HuH-7.5 (cell line): ENCODE measurements at places on chromosomes 3 and 15.

DNA sequence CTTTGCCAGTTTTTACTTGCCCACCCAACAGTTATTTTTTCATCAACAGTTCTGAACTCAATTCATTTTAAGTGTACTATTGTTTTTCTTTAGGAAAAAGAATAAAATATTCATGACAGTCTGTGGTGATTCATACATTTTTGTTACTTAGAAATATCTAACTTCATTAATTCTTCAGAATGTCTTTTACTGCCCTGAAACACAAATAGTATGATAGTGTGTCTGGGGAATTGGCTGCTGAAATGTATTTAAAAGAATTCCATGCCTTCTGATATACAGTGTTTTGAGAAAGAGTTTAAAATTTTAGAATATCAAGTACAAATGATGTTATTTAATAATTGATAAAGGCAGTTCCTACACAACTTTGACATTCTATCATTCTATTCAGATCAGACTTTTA is 854.1 kb downstream of the NAALADL2 start:
- DNase-seq: no peak

DNA sequence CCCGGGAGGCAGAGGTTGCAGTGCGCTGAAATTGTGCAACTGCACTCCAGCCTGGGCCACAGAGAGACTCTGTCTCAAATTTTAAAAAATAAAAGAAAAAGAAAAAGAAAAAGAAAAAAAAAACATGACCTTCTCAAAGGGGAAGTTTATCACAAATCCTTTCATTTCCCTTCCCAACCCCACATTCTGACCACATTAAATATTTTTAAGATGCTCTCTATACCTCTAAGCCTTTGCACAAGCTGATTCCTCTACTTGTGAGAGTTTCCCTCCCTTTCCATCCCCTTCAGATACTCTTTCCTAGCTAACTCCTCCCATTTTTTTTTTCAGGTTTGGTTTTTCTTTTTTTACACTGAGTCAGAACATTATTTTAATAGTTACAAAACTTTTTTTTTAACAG is 4.0 kb downstream of the HIGD1A start:
- DNase-seq: no peak

GRCh38 chr3:186842426-186843038 is at the start of gene ADIPOQ:
ADIPOQ (plus strand) TSS chr3:186842710; CDS start chr3:186853059, 10,349 bp downstream.
- DNase-seq: no peak

DNA sequence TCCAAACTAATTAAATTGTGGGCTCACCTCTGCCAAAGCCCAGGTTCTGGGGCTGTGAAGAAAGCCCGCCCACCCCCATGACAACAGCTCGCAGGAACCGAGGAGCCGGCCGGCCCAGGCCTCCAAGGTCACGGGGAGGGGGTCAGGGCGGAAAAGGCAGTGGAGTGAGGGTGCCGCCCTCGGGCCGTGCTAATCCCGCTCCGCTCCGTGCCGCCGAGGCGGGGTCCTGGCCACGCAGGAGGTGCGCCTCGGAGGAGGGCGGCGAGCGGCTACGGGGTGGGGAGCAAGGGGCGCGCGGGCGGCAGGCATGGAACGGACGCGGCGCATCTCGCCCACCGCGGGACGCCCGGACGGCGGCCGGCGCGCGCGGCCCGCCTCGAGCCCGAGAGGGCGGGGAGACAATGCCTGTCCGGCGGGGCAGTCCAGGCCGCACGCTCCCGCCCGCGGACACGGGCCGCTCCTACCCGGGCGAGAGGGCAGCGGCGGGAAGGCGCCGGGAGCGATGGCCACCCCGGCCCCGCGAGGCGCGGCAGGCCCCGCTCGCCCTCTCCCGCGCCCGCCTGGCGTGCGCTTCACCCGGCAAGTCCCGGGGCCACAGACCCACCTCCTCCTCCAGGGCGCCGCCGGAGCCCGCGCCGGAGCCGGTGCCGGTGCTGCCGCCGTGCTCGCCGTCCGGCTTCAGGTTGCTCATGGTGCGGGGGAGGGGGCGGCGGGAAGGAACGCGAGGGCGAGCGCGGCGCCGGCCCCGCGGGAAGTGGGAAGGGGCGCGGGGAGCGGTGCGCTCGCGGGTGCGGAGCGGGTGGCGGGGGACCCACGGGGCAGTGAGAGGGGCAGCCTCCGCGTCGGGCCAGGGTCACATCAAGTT is 528 bp downstream of the RBPMS2 start:
- peak; percentile 33 for DNase-seq

- no peak for DNase-seq
These were observed 411.6 kb downstream of the GBE1 start for GRCh38 chr3:81349816-81350340.

DNA sequence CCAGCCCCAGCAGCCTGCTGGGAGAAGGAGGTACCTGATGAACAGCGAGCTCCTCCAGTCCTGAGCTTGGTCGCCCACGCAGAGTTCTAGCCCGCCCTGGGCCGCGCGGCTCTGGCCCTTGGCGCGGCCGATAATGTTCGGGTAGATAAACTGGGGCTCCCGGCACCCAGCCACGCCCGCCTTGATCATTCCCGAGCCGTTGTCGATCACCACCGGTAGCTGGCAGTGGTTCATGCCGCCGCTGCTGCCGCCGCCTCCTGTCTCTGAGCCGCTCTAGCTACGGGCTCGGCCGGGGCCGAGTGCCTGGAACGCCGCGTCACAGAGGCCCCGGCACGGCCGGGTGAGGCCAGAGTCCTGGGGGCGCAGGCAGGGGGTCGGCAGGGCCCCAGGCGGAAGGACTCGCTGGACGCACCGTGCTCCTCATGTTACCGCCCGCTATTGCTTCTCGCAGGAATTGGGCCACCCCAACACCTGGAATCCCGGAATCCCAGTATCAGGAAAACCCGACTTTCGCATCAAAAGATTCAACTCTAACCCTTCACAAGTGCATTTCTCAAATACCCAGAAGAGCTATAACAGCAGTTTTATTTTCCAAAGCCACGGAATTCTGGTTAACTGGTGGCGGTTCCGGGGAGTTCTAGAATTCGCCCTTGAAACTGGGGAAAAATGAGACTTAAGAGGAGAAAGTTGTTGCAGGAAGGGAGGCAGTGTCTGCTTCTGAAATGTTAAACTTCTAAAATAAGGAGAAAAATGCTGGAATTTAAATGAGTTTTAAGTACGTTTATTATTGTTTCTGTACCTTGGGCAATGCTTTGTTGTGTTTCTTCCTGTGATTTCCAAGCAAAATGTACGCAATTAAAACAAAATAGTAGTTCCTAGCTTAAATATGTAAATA is at the start of gene ACTRT3:
Gene ACTRT3 (minus strand): TSS at position 275 of the 895 bp plus-strand sequence. CDS start 41 bp downstream, at position 234.
- DNase-seq: peak; percentile 83

- no peak for DNase-seq
These were observed 47.0 kb upstream of the SNRPA1 start for GRCh38 chr15:101342056-101342455.

GRCh38 chr3:42647821-42648459 is 5.6 kb upstream of the ZBTB47 start:
- no peak for DNase-seq

DNA sequence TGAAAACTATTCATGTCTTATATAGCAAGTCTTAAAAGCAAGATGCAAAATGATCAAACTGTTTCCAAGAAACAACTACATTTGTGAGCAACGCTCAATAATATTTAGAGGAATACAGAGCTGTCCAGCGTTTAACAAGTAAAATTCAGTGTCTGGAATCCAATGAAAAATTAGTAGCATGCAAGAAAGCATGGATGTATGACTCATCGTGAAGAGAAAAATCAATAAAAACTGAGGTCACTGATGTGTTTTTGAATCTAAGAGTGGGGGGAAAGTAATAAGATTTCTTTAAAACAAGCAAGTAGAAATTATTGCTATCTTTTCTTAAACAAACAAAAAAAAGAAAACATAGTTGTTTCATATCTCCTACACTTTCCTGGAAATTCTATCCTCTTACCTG is 600.3 kb upstream of the GOLIM4 start:
- no peak for DNase-seq

- no peak for DNase-seq
These were observed 618 bp downstream of the PARL start for GRCh38 chr3:183884097-183884426.

DNA sequence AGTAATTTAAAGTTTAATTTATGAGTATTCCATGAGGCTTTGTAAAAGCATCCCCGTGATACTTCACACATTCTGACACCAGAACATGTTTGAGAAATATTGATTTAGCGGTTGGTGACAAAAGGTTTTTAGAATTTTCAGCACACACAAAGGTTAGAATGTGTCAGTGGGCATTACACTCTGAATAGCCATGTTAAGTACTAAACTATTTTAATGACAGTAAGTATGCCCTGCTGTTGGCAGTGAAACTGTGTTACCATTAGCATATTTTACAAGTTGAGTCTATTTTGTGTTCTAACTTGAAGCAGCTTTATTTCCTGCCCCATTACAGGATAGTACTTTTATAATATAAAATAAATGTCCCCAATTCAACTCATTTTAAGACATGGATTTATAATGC is 66.5 kb downstream of the ADAMTSL3 start:
- DNase-seq: no peak

- no peak for DNase-seq
These were observed 133.0 kb upstream of the NECTIN3 start for GRCh38 chr3:110938629-110939028.

DNA sequence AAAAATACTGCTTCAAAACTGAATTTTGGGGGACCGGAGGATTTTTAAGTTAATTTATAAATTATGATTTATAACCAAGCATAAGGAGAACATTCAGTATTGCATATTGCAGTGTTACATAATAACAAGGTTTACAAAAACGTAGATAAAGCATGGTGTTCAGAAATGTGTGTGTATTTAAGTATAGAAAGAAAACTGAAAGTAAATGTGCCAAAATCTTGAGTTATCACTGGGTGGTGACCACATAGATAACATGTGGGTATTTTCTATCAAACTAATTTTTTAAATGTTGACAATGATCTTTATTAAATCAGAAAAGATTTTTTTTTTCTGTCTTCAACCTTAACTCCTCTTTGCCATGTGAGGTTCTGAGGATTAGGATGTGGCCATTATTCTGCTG is 32.6 kb downstream of the EIF2AK4 start:
- DNase-seq: no peak

DNA sequence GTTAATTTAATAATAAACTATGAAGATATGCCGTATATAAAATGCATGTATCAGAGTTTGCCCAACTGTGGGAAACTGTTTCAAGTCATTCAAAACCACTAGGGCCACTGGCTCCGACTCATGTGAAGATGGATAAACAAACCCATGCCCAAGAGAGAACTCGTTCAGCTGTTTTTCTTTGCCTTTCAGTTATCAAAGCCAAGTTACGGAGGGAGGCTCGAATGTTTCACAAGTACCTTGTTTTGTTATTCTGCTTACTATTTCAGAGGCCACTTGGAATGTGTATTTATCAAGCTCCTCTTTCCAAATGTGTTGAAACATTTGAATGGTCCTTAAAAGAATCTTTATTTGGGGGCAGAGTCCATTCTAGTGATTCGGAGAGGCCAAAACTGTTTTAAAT is 82.1 kb downstream of the DUT start:
- DNase-seq: no peak

DNA sequence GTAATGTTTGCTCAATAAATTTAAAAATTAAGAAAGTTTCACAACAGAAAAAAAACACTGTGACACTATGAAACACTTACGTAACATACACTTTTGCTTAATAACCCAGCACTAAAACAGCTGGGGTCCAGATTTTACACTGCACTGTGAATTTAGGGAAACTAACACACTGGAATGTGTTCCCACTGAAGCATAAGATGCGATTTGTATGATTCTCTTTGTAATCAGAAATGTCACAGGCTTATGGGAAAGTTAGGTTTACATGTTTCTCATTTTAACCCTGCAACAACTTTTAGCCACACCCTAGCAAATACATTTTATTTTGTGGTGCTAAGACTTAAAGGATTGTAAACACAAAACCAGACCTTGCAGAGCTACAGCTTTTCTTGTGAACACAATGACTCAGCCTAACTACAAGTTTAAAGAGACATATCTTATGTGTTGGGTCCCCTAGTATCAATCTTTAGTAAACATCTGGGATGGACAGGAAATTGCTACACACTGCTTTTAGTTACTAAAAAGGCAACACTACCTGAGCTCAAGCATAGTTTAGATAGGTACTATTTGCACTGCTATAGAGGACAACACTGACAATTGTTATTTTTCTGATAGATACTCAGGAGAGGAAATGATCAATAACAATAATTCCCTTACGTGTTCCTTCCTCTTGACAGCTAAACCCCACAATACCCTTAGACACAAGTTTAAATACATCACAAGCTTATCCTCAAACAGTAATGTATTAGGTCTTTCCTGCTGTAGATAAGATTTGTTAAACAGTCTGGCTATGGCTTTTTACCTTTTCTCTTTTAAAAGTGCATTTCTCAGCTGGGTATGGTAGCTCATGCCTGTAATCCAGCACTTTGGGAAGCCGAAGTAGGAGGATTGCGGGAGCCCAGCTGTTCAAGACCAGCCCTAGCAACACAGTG is 3.8 kb downstream of the PLD1 start:
- DNase-seq: peak; percentile 77

- no peak for DNase-seq
These were observed 125.7 kb downstream of the TBL1XR1 start for GRCh38 chr3:177071496-177072156.

DNA sequence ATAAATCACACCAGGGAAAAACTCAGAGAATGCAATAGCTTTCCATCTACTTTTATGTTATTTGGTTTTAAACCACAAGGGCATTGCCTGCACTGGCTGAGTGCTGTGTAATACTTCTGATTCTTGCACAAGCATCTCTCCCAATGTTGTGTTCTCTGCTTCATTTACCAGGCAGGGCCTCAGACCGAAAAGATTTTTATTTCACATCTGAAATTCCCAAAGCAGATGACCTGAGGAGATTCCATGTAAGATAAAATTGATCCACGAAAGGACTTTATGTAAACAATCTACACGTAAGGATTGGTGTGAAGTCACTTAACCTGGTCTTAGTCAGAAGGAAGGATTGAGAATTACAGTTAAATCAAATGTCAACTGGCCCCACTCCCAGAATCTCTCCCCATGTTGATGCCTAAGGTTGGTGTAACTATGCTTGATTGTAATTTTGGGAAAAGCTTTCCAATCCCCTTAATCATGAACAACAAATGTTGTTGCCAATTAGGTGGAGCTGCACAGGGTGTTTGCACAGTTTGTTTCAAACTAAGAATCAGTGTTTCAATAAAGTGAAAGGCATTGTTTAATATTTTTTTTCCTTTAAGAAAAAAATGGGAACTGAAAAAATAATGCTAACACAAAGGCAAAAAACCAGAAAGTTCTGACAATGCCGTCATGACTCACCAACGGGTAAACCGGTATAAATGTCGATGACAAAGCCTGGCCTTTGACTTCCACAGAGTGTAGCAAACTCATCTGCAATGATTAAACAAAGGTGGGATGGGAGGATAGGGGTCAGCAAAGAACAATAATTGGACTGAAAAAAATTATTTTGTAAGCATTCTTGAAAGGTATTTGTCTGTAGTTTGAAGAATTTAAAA is 128.6 kb downstream of the DUT start:
- DNase-seq: no peak

GRCh38 chr3:195849322-195850074 is 37.8 kb upstream of the MUC4 start:
- DNase-seq: no peak

DNA sequence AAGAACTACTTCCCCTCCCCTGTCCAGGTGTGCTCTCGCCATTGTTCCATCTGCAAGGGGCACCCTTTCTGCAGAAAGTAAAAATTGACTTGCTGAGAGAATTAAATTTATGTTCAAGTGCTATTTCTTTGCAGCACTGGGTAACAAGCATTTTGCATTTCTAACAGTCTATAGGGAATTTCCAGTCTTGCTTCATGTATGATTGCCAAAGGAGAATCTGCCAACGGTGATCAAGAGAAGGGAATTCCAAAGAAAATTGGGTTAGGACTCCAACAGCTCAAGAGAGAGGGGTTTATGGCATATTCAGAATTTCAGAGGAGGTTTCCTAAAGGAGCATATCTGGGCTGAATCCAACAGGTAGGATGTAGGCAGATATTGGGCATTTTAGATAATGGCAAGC is 136.7 kb upstream of the WNT5A start:
- DNase-seq: no peak

GRCh38 chr15:55255714-55256113 is 33.9 kb downstream of the RAB27A start:
- DNase-seq: no peak
